ENCODE measurements at places on chromosomes 6 and 20.
A peak's percentile ranks its signal among the peaks of the same experiment; 100 is the strongest.

DNA sequence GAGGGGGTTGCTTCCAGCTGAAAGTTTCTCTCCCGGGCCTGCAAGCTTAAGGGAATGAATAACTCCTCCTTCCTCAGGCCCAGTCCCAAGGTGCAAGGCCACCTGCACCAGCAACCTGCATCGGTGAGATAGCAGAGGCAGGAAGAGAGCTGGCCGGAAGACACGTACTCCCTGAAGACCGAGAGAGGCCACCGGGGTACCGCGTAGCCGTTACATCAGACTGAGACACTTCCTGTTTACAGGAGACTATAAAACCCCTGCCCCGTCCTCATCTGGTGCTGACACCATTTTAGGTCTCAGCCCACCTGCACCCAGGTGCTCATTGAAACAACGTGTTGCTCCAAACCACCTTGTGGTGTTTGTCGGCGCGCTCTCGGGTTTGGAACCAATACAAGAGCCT lies 60.5 kb upstream of the PRND start:
- no peak for DNase-seq

DNA sequence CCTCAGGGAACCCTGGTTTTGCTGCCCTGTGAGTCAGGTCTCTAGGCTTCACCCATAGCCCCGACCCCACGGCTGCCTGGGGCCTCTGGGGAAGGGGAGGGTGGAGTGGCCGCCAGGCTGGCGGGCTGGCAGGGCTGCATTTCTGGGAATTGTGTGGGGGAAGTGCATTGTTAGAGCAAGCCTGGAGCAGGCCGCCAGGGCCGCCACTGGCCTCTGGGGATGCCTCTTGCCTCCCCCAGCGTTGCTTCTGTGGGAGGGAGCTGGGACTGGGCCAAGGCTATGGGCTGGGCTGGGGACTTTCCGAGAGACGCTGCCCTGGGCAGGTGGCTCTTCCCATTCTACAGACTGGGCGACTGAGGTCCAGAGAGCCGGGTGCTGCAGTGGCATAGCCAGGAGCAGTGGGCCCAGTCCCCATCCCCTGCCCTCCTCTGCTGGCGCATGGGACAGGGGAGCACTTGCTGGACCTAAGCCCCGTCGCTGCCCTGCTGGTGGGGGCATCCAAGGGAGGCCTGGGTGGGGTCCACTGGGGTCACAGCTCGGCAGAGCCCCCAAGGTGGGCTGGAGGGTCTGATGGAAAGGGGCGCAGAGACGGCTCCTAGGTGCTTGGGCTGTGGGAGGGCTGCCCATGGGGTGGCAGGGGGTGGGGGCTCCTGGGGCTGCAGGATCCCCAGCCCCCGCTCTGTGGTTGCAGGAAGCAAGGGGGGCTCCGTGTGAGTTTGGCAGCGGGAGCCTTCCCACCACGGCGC lies 6.6 kb upstream of the SOX18 start:
- DNase-seq = no peak

DNA sequence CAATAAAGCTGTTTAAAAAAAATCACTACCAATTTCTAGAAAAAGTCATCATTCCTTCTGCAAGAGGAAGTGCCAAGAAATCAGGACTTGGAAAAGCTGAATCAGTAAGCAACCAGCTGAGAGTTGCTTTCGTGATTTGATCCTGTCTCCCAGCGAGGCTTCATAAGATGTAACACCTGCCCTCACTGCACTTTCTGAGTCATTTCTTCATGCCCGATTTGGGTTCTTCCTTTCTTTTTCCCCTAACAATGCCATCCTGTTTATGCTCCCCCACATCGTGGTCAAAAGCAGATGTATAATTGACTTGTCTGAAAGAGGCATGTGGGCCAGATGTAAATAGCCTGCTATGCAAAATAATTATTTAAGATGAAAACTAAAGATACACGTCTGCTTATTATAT lies 52.1 kb downstream of the RIPOR2 start:
- DNase-seq = no peak

- peak; percentile 20 for DNase-seq
Measured at GRCh38 chr6:110180228-110181008, at the start of gene CDC40. Gene CDC40 (plus strand): TSS chr6:110180427. CDS start chr6:110180445, 18 bp downstream.

GRCh38 chr20:49631061-49631716 lies 63.3 kb upstream of the PTGIS start:
- no peak for DNase-seq

DNA sequence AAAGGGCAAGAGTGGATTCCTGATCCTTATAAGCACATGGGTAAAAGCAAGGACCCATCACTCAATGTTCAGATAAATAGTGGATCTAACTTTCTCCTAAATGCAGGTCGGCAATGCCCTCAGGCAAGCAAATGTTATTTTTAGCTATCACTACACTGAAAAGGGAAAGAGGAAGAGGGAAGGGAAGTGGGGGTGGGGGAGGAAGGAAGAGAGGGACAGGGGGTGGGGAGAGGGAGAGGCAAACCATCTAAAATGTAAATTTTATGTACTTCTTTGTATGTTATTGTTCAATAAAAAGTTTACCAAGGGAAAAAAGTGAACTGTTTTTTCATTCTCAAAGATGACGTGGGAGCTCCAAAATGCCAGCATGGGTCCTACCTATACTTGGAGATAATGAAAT lies 44.2 kb downstream of the CHD6 start:
- no peak for DNase-seq

GRCh38 chr6:71727632-71728294 lies 158.6 kb upstream of the RIMS1 start:
- no peak for DNase-seq

DNA sequence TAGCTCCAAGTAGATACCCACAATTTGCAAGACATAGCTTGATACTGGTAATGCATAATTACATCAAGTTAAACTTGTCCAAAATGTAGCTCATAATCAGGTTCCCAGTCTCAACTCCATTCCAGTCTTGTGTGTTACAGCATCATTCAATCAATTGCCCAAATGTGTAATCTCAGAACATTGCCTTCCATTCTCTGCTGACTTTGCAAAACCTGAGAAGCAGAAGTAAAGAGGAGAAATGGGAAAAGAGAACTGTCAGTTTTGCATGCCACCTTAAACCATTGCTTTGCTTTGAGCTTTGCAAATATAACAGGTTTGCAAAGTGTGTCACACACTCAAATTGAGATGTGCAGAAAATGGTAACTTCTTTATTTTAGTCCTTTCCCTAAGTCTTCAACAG lies 40.3 kb upstream of the CNKSR3 start:
- no peak for DNase-seq

DNA sequence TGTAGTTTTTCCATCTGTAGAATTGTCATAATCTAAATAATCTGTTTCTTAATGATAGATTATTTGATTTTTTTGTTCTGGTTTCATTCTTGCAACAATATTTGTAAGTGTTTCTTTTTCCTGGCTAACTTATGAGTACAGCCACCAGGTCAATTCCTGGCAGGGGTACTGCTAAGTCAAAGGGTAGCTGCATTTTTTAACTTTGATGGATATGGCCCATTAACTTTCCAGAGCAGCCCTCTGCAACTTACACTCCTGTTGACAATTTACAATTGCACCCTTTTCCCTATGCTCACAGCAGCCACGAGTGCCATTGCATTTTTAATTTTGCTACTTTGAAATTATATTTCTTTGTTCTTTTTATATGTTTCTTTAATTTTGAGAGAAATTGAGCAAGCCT lies 209.3 kb upstream of the CST7 start:
- no peak for DNase-seq

DNA sequence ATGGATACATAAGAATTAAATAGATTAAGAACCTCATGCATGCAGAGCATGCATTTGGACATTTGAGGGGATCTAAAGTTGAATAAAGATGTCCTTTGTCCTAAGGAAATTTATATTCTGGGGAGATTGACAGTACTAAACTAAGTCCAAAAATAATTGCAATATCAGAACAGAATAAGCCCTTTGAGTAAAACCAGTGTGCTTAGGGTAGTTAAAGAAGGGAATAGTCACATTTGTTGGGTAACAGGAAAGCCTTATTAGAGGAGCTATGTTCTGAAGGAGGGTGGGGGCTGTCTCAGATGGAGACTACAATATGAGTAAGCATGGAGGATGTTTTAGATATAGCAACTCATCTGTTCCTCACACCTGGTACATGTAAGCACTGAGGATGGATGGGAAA lies 35.8 kb downstream of the CDC5L start:
- no peak for DNase-seq

GRCh38 chr20:40486297-40486696 lies 202.7 kb downstream of the MAFB start:
- no peak for DNase-seq

DNA sequence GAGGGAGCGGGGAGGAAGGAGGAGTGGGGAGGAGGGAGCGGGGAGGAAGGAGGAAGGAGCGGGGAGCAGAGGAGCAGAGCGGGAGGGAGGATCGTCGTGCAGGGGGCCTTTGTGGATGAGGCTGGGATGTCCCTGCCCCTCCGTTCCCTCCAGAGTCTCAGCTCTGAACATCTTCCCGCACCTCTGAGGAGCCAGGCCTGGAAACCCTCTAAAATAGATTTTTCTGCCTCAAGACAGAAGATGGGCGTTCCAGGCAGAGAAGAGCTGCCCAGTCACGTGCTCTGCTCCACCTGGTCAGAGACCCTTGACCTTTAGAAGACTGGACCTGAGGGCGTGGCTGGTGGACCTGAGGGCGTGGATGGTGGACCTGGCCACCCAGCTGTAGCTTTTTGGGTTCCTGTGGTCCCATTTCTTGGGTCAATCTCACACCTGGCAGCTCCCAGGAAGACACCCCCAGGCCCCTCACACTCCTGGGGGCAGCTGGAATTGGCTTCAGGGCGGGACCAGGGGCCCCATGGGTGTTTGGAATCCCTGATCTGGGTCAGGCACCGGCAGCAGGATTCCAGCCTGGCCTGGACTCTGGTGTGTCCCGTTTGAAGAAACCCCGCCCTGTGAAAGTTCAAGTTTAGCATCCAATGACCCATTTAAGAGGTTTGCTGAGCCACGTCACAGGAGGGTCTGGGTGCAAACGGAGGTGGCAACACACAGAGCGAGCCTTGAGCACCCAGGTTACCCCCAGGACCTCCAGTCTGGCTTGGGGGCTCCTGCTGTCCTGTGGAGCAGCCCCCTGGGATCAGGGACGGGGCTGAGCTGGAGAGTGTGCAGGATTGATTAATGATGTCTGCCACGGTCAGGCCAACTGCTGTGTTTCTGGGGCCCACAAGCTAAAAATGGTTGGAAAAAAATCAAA lies 96.9 kb upstream of the BHLHE23 start:
- no peak for DNase-seq

- DNase-seq = no peak
Measured at GRCh38 chr20:48019940-48020339, 234.7 kb upstream of the SULF2 start.

GRCh38 chr6:11380549-11380948 lies 148.1 kb upstream of the NEDD9 start:
- DNase-seq = no peak

DNA sequence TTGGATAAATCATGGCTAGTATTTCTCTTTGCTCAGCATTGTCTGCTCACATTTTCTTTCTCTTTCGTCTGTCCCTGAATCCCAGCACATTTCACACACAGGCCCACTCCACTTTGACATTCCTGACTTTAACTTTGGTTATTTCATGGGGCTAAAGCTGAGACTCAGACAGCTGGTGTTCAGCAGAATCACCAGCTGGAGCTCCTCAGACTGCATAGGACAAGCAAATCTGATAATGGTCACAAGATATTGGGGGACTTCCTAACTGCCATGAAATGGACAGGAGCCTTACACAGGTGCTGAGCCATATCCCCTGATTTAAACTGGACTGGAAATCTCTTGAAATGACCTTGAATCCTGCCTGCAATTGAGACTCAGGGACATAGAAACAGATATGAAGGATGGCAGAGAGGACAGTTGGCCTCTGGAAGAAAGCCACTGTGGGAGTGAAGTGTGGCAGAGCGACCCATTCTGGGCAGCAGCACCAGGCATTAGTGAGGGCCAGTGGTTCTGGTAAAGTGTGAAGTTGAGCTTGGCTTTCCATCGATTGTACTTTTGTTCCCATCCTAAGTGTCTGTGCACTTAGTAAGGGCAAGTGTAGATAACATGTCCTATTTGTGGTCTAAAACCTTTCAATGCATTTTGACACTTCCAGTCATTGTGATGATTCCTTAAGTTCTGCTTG lies 10.0 kb upstream of the IFNGR1 start:
- DNase-seq = no peak

DNA sequence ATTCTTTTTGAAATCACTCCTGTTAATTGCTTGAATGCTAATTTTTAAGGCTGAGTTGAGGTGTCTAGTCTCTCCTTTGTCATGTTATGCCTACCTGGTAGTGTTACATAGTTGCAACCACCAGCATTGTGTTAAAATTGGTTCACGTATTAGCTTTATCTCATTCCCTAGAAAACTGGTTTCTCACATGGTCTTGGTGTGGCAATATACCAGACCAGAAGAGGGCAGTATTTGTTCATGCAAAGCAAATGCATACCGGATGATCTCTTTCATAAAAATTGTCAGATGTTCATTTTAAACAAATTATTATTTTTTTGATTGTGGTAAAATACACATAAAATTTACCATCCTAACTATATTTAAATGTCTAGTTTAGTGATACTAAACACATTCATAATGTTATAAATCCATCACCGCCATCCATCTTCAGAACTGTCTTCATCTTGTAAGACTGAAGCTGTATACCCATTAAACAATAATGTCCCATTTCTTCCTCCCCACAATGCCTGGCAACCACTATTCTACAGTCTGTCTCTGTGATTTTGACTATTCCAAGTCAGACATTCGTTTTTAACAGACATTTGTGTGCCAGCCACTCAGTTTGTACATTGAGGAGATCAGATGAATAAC lies 92.8 kb downstream of the ATRN start:
- no peak for DNase-seq

GRCh38 chr20:8424010-8424409 lies 291.9 kb downstream of the PLCB1 start:
- no peak for DNase-seq

GRCh38 chr6:124446961-124447360 lies 515.3 kb upstream of the RNF217 start:
- DNase-seq = no peak

GRCh38 chr20:6718662-6719368 lies 48.7 kb upstream of the BMP2 start:
- no peak for DNase-seq

GRCh38 chr20:58695084-58695722 lies 2.6 kb downstream of the NPEPL1 start:
- DNase-seq = no peak

- no peak for DNase-seq
Measured at GRCh38 chr20:7977709-7978108, 37.5 kb upstream of the HAO1 start.

DNA sequence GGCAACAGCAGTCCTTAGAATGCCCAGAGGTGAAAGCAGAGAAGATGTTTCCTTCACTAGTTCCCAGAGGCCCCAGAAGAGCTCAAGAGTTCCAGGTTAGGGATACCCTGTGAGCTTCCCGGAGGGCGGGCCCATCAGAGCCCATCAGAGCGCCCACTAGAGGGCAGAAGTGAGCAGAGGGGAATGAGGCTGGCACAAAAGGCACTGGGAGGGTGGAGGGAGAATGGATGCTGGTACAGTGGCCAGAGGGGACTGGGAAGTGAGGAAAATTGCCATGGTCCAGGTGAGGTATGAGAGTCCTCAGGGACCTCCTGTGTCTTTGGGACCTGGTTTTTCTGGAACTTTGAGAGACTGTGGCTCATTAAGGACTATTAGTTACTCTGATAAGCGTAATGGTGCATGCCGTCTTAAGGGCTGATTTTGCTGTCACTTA lies 57.3 kb downstream of the LINC00237 start:
- DNase-seq = peak; percentile 1
